ENCODE measurements at places on chromosomes 1 and 21. TPM values are rescaled to one million over a fixed set of nuclear protein-coding genes. Genes with fewer than 3 reads are reported as not detected.

DNA sequence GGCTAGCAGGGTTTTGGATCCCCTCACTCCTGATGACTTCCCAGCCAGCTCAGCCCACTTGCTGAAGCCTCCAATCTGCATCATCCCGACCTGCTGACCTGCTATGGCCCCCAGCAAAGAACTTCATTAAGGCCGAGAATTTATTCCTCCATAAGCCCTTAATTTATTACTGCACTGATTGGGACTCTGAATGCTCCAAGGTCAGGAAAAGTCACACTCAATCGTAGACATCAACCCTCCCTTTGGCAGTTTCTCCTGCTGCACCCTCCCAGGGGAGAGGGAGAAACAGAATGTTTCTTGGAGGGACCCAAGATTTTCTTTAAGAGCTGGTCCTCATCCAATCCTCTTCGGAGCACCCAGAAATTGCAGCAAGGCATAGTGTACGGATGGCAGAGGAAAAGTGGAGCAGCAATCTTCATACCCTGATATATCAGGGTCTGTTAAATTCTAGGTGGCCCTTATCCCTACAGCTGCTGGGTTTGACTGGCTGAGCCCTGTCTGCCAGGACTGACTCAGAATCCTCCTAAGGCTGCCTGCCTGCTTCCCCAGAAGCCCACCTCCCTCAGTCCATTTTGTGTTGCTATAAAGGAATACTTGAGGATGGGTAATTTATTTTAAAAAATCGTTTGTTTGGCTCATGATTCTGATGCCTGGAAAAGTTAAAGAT, 62.2 kb downstream of the DMAP1 start:
- no peak for DNase-seq

DNA sequence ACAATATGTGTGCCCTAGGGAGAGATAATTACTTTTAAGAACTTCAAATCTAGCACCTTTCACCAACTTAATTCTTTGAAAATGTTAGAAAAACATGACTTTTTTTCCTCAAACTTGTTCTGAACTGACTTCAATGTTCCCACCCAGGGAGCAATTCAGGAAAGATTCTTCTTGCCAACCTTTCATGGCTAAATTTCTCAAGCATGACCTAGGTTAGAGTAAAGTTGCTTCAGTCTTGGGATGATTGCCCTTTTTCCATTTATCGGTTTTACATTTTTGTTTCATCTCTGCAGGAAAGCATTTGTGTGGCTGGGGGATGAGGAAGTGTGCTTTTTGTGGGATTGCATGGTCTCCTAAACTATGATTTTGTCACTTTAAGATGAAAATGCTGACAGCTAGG, 647.7 kb downstream of the LTN1 start:
- DNase-seq: no peak

Gene WNT2B
- total RNA-seq: 2.3 TPM

Gene TMEM35B
- total RNA-seq: 20.5 TPM

DNA sequence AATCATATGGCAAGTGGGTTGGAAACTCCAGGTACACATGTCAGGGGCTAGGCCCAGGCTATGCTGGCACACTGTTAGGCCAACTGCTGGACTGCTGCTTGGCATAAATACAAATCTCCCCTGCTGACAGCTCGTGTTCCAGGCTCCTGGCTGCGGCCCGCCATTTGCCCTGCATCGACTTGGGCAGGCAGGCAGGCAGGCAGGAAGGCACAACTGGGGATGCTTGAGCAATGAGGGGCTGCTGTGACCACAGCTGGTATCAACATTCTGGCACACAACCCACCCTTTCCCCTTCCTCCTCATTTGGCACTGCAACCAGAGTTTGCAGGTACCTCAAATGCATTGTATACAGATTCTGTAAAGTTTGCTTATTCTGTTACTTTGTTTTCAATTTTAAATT, 53.2 kb downstream of the SAMSN1 start:
- DNase-seq: no peak

Gene SLC66A1
- total RNA-seq: 29.0 TPM

DNA sequence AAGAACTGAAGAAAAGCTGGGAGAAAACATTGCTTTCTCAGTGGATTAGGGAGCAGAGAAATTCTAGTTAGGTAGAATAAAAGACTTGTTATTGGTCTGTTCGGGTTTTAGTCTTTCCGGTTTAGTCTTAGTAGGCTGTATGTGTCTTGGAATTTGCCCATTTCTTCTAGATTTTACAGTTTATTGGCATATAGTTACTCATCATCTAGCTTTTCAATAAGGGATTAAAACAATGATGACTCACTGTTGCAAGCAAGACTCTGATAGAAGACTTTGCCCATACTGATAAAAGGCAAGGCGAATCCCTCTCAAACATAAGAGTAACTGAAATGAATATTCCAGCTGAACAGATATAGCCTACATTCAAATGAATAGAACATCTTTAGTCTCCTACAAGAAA, 62.3 kb downstream of the GPR137B start:
- no peak for DNase-seq

GRCh38 chr1:234611847-234612351, 1.9 kb upstream of the IRF2BP2 start:
- DNase-seq: no peak

- peak; percentile 91 for DNase-seq
These were observed 21.7 kb downstream of the INTS3 start for GRCh38 chr1:153749408-153750005.

Gene GUCA2A
- total RNA-seq: not detected

DNA sequence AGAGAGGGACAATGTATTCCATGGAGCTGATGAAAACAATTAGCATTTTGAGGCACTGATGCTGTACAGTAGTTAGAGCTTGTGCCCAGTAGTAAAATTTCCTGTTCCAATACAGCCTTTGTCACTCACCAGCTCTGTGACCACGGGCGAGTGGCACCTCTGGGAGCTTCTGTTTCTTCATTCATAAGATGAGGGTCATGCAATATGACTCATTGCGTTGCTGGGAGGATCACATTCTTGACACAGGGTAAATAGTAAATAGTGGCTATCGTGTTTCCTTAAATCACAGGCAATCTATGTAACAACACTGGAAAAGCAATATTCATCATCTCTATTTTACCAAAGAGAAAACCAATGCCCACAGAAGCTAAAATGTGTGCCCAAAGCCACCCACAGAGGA, 4.5 kb upstream of the LRRC52 start:
- no peak for DNase-seq

DNA sequence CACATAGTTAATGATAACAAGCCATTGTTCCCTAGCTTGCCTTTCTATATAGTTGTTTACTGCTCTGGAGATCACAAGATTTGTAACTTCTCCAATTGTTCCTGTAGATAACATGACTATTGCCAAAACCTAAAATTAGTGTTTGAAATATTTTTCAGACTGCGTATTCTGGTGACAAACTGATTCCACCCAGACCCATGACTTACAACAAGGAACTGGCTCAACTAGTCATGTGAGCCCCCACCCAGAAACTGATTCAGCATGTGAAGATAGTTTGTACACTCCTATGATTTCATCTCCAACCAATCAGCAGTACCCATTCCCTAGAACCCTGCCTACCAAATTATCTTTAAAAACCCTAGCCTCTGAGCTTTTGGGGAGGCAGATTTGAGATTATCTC, 131.4 kb upstream of the BCL9 start:
- no peak for DNase-seq

DNA sequence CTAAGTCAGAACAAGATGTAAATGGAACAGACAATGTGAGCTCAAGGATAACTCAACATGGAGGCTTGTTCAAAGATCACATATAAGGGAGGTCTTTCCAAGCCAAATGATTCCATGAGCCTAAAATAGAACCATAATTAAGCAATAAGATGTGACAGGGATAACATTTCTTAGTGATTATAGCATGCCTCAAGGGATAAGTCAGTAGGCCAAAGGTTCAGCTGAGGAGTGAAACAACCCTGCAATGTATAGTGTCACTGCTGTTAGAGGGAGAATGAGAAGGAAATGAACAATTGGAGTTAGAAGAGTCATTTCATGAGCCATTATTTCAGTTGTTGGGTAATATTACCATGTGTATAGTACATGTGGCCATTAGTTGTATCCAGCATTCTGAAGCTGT, 25.0 kb downstream of the GORAB start:
- DNase-seq: no peak

DNA sequence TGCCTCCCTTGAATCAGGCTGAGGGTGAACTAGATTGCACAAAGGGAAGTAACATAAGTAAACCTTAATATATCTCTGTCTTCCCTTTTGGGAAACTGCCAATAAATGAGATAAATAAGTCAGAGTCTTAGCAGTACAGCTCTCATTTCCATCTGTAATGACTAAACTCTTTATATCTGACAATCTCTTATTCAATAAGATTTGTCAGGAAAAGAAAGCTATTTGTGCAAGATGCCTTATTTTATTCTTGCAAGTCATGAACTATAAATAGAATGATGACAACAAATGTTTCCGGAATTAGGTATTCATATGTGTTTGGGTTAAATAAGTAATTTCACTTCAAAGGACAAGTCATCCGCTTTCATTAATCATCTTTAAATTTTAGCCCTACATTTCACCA, 229.2 kb downstream of the PTGER3 start:
- DNase-seq: no peak

DNA sequence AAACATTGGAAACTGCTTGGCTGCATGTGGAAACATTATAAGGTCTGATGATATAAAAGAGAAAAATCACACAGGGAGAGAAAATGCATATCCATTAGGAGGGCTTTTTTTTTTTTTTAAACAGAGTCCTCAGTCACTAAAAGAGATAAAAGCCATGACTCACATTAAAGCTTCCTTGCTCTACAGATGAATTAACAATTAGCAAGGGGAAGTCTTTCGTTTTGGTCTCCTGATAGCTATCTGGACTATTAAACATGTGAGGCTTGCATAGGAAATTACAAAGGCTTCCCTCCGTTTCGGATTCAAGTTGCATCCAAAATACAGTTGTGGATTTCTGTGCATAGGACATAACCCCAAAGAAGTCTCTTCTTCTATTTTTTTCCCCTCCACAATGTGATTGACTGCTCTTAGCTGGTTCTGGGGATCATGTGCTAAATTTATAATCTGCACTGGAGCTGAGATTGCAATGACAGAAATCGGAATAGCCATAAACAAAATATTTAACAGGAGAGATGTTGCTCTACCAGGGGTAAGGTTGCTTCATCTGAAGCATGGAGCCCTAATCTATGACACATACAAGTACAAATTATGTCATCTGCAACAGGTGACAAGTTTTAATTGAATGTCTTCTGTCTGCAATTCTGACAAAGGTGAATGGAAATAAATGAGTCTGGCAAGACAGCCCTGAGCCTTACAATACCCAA, 146.8 kb downstream of the ESRRG start:
- no peak for DNase-seq

GRCh38 chr1:40948741-40949443, 30.6 kb upstream of the CTPS1 start:
- peak; percentile 89 for DNase-seq

Measured in osteocyte (in vitro differentiated cells).